ENCODE measurements at places on chromosomes 1 and 21.

- DNase-seq = no peak
Measured at GRCh38 chr1:30169269-30169668, 554.1 kb downstream of the MATN1 start.

DNA sequence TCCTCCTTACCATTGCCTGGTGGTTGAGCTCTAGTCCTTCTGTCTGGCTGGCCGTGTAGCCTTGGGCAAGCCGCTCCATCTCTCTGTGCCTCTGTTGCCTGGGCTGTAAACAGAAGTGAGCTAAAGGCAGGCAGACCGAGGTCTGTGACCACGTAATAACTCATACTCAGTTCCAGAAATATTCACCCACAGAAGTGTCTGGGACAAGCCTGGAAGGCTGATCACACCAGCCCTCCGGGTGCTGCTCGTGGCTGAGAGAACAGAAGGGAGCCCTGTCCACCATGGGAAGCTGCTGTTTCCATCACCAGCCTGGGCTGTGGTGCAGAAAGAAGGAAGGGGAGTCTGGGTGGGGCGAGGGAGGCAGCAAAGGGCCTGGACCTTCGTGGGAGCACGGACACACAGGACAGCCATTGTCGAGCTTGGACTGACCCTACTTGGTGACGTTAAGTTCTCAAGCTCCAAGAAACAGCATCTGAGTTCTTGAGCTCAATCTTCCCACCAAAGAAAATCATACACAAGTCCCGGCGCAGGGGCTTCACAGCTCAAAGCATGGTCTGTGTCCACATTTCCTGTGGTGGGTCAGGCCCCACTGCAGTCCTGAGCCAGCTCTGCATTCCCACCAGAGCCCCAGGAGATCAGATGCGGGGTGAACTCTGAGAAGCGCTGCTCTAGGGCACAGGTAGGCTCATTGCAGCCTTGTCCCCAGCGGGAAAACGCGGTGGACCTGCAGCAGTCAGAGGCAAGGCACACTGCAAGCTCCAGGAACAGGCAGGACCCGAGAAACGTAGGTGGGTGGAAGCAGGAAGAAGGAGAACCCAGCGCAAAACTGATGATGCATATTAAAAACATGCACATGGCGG is 61.8 kb downstream of the RUNX3 start:
- no peak for DNase-seq

- no peak for DNase-seq
Measured at GRCh38 chr1:29757866-29758780, 521.8 kb downstream of the PTPRU start.

DNA sequence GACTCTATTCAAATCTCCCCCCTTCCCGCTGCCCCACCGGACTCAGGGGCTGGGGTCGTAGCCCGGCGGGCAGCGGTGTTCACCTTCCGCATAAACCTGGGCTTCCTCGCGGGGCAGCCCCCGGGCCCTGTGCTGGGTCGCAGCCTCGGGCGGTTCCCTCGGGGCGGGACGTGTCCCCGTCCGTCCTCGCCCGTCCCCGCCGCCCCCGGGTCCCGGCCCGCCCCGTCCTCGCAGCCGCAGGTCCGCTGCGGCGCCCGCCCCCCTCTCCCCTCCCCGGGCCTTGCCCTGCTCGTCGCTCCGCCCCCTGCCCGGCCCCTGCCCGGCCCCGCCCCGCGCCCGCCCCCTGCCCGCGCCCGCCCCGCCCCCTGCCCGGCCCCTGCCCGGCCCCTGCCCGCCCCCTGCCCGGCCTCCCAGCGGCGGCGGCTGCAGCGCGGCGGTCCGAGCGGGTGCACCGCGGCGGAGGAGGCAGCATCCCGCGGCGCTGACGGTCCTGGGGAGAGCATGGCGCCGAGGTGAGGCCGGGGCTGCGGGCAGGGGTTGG is at the start of gene COL18A1:
Gene COL18A1, plus strand, starts transcription at position 436 of the 541 bp plus-strand sequence. Its CDS starts 66 bp downstream, at position 502.
- DNase-seq = peak; percentile 64

DNA sequence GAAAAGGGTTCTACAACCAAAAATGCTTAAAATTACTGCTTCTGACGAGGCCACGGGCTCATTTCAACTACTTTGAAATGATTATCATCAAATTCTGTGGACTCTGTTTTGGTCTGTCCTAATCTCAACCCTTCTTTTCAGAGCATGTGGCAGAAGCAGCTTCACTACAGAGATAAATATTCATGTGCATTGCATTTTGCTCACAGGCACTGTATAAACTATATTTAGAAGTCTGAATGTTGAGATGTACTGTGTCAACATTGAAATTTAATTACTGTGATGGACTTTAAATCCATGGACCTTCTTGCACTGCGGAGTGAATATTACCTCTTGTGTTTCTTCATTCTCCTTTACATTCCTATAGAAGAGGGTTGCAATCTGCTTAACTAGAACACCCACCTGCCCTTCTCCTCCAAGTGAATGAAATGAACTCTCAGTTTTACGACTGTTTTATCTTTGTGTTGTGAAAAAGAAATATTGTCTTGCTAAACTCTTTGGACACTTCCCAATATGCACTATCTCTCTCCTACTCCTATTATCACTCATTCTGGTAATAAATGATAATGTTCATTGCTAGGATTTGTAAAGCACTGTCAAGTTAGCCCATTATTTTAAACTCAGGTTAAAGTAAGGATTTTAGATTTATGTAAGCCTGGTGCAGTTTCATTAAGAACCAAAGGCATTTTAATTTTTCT is 281.2 kb upstream of the ST6GALNAC5 start:
- DNase-seq = no peak

DNA sequence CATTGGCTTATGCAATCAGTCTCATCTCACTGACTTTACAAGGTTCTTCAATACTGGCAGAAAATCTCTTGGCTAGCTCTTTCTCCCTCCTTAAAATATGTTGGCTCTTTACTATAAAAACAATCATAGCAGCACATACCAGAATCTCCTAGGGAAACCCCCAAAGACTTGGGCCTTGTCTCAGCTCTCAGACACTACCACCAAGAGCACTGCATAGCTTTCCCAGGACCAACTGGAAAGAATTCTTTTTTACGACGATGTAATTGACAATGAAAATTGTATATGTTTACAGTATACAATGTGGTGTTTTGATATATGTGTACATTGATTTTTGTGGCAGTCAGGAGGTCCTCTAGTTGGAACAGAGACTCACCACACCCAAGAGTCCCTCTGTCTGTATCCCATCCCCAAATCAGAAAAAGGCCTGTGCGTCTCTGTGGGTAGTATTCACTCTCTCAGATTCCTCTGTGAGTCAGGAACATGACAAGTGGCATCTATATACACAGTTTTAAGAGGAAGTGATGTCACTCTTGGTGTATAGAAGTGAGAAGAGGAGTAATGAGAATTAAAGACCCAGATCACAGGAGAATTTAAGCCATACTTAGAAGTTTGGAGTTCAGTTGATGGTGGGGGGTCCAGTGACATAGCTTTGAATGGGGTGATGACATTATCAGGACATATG is 21.1 kb downstream of the SMAP2 start:
- no peak for DNase-seq

DNA sequence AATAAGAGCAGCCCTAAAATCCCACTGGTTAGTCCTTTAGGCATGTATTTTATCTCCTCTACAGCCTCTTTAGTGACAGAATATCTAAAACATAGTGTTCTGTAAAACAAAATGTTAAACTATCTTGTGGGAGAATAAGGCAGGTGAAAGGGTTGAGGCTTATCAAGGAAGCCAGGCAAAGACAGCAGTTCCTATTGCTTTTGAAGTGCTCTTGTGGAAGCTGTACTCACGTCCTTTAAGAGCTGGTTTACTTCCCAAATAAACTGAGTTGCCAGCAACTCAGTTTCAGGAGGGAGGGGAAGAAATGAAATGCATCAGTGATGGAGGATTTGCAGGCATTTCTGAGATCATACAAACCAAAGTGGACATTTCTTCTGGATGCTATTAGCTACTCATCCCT is 529.6 kb upstream of the ZRANB2 start:
- no peak for DNase-seq

DNA sequence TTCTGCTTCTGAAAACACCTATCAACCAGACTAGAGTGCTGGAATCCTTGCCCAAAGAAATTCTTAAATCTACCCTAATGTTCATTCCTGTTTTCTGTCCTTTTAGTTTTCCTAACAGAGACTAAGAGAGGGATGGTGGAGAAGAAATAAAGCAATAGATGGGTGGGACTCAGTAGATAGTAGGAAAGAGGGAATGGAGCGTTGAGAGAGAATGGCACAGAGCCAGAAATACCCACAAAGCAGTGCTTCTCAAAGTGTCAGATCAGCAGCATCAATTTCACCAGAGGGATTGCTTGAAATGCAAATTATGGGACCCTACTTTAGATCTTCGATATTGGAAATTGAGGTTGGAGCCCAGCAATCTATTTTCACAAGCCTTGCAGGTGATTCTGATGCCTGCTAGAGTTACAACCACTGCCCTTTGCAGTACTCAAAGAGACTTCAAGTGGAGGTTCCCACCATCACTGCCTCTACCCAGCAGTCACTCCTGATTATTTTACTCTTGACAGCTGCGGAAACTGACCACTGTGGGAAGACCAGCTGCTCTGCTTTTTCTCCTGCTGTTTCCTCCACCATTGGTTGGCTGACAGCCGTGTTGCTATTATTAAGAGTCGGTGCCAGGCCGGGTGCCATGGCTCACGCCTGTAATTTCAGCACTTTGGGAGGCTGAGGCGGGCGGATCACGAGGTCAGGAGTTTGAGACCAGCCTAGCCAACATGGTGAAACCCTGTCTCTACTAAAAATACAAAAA is 11.4 kb upstream of the PRPF3 start:
- DNase-seq = no peak

- no peak for DNase-seq
Measured at GRCh38 chr1:56073614-56074006, 505.8 kb downstream of the PLPP3 start.

- DNase-seq = peak; percentile 58
Measured at GRCh38 chr1:22611530-22611947, 24.9 kb upstream of the C1QA start.

DNA sequence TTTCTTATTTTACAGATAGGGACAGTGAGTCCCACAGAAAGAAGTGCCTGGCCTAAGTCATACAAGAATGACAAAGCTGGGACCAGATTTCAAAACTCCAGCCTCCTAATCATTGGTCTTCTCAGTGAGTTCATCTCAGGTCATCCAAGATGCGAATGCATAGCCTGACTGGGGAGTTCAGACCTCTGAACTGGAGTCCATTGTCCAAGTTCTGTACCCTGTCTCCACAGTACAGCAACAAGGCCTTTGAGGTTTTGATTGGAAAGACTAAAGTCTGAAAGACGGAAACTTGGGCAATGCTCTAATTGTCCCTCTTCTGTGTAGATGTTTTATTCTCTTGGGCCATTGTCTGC is 62.0 kb downstream of the TNN start:
- DNase-seq = no peak

GRCh38 chr1:107095647-107096046 is 39.2 kb downstream of the PRMT6 start:
- DNase-seq = no peak

GRCh38 chr1:111406321-111406768 is 21.2 kb downstream of the OVGP1 start:
- DNase-seq = peak; percentile 80

DNA sequence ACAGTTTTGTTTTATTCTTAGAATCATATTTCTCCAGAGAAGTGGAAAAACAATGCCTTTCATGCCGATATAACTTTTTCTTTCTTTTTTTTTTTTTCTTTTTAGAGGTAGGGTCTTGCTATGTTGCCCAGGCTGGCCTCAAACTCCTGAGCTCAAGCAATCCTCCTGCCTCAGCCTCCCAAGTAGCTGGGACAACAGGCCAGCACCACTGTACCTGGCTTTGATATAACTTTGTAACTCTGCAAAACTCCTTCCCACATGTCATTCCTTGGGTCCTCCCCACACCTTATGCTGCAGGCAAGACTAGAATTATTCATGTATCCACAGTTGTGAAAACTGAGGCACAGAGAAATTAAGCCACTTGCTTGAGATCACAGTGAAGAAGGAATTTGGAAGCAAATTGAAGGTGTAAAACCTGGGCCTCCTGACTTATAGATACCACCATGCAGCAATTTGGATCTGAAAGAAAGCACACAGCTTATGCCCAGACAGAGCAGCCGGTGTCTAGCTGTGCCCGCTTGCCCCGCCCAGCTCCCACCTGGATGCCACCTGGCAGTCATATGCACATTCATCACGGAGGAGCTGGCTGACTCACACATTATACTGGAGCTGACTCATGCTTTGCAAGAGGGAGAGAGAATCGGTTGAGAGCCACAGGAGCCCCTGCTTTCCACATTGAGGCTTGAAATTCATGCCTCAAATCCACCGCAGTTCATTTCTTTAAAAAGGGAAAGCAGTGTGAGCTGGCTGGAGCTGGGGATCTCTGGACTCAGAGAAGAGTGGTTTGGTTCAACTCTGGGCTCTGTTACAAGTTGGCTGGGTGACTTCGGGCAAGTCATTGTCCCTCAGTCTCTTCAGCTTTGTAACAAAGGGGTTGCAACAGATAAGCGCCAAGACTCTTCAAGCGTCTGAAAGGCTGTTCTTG is 8.3 kb upstream of the SLC2A1 start:
- peak; percentile 72 for DNase-seq

- DNase-seq = no peak
Measured at GRCh38 chr1:187275346-187275745, 446.6 kb downstream of the PLA2G4A start.

GRCh38 chr1:229217716-229218115 is 53.2 kb upstream of the RAB4A start:
- no peak for DNase-seq

- peak; percentile 43 for DNase-seq
Measured at GRCh38 chr1:43557744-43558245, 27.1 kb downstream of the PTPRF start.

DNA sequence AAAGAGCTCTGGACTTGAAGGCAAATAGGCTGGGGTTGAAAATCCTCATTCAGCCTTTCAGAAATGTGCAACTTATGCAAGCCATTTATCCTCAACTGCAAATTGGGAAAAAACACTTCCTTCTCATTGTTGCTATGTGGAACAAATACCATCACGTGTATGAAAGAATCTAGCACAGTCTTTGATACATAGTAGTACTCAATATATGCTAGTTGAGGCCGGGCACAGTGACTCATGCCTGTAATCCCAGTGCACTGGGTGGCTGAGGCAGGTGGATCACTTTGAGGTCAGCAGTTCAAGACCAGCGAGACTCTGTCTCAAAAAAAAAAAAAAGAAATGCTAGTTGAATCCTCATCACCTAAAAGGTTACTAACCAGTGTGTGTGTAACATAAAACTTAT is 8.2 kb downstream of the PI4KB start:
- no peak for DNase-seq

DNA sequence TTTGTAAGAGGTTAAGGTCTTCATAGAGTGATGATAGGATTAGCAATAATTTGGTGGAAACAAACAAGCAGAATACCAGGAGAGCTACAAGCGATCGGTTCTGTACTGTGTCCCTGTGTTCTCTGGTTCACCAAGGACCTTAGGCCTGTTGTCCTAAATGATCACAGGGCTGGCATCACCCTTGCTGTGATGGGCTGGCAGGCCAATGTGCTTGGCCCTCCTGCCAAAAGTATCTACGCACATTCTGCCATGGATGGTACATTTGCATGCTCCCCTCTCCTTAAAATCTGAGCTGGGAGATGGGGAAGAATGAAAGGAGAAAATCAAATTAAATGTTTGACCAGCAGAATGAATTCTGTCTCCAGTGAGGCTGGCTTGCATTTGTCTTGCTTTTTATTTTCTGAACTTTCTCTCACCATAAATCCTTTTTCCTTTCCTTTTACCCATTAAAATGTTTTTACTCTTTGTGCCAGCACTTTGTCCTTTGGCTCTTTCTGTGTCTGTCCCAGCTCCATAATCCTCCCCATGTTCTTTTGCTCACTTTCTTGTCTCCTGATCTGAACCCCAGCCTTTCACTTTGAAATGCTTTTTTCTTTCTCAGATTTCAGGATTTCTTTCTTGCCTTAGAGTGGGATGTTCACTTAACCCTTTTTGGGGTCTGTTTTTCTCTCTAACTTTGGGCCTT is 51.7 kb downstream of the PBX1 start:
- no peak for DNase-seq

GRCh38 chr1:230163205-230163604 is 96.2 kb downstream of the GALNT2 start:
- DNase-seq = no peak

All from body of pancreas (tissue), 4 donors.